DMS153 (cell line): ENCODE measurements at places on chromosomes 12 and 14.
A peak's percentile ranks its signal among the peaks of the same experiment; 100 is the strongest.

GRCh38 chr12:95051241-95051640, 22.2 kb downstream of the NR2C1 start:
- DNase-seq, result no peak

DNA sequence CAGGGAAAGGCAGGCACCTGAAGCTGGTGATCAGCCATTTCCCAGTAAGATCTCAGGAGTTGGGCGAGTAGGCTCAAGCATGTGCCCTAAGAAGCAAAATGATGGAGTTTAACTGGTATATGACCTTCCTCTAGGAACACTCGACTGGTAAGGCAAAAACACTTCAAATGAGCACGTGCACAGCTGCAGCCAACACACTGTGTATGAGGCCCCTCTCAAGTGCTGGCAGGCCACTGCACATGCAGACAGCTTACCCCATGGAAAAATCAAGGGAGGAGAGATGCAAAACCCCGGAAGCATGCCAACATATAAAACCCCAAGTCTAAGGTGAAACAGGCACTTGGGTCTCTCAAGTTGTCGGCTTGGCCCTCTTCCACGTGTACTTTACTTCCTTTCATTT, 39.2 kb downstream of the TTLL5 start:
- DNase-seq, result no peak

DNA sequence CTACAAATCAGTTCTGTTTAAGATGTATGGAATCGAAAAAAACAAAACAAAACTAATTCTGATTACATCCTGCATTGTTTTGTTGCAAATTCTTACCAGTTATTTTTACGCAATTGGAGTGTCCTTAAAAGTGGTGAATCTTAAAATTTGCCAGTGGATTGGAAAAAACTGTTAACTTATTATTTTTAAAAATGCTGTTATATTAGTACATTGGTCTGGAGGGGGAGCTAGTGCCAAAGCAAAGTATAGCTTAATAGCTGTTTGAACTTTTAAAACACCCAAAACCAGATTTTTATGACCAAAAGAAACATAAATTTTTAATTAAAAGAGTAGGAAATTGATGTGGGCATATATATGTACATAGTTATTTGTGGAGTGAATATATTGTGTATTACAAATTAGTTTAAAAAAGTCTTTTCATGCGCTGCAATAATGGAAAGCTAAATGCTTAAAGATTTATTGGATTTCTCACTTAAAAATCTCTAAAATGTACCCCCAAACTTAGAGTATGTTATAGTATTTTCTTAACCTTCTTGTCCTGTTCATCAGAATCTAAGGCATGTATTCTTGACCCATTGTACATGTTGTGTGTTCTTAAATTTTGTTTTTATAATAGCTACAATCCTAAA, 2.5 kb downstream of the FUT8 start:
- DNase-seq, result no peak

- no peak for DNase-seq
These were observed 218.4 kb downstream of the BCAT1 start for GRCh38 chr12:24730489-24730896.

GRCh38 chr14:20719777-20720176, 25.9 kb upstream of the EDDM3A start:
- no peak for DNase-seq

- no peak for DNase-seq
These were observed 34.2 kb downstream of the DAO start for GRCh38 chr12:108914121-108914531.

DNA sequence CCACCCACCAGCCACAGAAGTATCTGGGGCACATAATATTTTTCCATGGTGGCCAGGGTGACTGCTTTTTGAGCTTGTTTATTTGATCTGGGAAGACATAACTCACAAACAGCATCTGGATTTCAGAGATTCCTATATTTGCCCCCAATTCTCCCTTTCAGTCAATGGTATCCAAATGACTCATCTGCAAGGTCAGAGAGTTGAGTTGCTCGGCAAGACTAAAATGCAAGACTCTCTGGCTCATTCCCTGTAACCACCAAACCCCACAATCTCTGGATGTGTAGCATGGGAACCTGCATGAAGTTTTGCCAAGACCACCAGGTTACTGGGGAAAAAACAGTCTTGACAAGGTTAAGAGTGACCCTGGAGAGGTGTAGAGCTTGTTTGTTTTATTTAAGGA, 174.9 kb upstream of the FAR2 start:
- no peak for DNase-seq

DNA sequence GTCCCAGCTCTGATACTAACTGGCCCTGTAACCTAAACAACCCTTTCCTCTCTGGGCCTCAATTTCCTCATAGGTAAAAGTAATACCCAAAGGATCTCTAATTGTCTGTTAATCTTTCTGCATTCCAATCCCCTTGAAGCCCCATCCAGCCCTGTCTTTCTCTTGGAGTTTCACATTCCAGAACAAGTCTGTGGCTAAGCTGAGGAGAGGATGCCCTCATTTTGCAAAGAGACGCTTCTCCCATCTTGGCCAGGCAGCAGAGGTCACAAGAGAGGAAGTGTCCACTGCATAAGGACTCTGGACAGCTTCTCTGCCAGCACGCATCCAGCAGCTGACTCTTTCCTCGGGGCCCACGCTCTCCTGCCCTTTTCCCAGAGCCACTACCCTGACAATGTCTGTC, 263.4 kb upstream of the FKBP4 start:
- DNase-seq, result no peak

DNA sequence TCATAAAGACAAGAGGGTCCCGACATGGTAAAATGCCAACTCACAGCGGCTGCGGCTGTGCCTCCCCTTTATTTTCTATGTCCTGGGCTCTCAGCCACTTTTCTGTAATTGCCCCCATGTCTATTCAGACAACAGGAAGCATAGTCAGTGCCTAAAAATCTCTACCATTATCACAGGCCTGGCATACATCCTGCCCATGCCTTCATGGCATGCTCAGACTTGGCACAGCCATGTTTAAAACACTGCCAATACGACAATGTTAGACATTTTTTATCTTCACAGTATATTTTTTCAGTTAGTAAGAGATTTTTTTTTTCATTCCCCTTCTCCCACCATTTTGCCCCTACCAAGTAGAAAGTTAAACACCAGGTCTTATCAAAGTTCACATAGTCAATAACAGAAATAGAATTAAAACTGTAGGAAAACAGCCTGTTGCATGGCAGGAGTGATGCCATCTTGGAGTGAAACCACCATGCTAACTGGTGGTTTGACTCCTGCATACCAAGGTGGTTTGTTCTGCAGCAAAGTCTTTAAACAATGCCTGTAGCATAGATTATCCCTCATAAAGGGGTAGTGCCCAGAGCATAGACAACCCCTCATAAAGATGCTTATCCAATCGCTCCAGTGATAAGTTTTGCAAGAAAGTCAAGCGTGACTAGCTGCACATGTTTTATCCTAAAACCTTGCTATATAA, 18.9 kb upstream of the CERS5 start:
- no peak for DNase-seq

- peak; percentile 45 for DNase-seq
These were observed 88.3 kb downstream of the RPS29 start for GRCh38 chr14:49497725-49498348.

DNA sequence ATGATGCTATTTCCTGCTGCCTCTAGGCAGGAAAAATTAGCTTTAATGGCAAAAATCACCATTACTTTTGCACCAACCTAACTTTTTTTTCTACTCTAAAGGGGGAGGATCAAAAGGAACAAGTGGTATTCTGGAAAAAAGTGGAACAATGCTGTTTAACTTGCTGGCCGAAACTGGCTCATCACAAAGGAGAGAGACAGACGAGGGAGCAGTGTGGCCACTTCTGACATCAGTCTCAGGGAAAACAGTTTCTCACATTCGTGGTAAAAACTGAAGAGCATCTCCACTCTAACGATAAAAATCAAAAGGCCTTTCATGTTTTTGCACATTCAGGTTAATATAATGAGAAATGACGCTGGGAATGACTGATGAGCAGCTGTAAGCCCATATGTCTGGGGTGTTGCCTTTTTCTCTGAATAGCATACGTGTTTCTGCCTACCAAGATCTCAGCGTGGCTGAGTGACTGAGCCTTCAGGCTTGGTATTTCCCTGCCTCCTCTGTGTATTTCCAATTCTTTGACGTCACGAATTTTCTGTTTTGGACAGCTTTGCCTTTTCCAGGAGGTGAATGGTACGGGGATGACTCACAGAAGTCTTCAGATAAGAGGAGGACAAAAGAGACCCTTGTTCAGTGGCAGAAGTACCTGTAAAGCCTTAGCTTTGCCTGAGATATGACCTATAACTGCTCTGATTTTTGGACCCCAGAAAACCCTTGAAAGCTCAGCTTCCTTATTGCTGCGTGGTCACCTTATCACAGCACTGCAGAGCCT, 358.8 kb downstream of the GLT1D1 start:
- no peak for DNase-seq

DNA sequence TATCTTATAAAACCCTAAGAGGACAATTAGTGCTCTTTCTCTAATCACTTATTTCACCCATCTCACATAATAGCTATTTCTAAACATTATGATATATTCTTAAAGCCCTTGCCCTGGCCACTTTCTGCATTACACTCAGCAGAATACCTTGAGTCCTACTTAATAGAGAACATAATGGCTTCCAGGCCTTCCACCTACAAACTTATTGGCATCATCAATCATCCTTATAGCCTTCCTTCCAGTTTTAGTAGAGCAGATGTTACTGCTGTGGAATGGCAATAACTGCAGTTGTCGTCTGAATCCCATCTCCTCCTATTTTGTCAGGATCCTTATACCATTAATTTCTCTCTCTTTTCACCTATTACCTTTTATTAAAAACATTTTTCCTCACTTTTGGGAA, 1127.4 kb downstream of the LRFN5 start:
- no peak for DNase-seq

DNA sequence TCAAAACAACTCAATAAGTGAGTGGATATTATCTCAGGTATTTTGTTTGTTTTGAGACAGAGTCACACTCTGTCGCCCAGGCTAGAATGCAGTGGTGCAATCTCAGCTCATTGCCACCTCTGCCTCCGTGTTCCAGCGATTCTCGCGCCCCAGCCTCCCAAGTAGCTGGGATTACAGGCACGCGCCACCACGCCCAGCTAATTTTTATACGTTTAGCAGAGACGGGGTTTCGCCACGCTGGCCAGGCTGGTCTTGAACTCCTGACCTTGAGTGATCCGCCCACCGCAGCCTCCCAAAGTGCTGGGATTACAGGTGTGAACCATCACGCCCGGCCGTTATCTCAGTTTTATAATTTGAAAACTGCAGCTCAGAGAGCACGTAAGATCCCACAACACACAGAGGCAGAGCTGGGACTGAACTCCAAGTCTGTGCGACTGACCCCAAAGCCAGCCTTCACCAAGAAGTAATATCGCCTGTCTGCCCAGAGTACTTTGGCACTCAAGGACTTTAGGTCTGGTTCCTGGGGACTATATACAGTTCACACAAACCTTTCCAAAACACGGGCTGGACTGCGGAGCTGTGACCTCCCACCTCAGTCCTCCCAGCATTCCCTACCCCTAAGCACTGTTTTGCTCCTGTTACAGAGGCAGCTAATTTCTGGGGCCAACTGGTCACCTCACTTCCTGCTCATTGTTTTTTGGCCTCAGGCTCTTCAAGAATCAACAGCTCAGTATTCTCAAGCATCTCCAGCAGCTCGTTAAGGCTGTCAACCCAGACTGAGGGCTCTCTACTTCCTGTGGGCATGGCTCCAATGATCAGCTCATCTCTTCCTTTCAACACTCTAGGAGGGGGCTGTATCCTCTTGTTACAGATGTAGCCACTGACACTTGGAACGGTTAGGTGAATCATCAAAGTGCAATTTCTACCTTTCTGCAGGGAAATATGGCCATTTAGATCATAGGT, 22.5 kb downstream of the TESC start:
- DNase-seq, result peak; percentile 50

GRCh38 chr12:89947437-89948270, 239.0 kb upstream of the ATP2B1 start:
- no peak for DNase-seq

DNA sequence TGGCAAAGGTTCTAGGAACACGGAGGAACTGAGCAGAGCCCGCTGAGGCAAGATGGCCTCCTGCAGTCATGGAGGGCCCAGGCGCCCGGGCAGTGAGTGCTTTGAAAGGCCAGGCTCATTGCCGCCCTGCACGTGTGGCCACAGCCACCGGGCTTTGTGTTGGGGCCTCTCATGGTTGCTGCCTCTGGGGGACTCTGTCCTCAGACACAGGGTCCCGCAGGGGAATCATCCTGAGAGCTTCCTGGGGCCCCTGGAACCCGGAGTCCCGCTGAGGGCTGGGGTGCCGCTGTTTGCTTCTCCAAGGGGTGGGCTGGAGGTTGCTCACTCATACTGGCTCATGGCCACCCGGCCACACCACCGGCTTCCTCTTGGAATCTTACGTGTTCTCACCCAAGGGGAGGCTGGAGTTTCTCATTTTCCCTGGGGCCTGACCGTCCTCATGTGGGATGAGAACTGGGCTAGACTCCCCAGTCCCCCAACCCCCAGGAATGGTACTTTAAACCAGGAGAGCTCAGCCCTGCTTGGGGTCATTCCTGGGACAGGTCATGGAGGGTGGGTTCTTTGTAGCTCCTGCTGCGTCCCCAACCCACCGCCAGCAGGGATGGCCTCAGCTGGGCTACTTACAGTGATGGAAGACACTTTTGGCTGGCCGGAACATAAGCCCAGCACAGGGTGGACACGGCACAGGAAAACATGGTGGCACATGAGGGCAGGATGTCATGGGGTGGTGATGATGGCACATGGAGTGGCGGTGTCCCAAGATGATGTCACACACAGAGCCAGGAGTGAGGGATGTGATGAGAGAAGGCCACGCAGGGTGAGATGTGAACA, 21.1 kb upstream of the LRTM2 start:
- no peak for DNase-seq

GRCh38 chr14:102729825-102730224, 47.4 kb upstream of the TRAF3 start:
- DNase-seq, result no peak

DNA sequence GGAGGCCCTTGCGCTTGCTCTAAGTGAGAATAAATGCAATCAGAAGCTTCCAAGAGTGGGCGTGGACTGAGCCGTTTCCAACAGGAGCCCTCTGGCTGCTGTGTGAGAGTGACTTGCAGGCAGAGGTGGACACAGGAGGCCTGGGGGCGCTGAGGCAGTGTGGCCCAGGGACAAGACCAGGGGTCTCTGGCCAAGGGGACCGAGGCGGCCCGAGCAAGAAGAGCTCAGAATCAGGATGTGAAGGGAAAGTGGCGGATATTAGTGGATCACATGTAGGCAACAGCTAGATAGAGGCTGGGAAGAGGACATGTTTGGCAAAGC, 8.6 kb downstream of the RIMBP2 start:
- no peak for DNase-seq

DNA sequence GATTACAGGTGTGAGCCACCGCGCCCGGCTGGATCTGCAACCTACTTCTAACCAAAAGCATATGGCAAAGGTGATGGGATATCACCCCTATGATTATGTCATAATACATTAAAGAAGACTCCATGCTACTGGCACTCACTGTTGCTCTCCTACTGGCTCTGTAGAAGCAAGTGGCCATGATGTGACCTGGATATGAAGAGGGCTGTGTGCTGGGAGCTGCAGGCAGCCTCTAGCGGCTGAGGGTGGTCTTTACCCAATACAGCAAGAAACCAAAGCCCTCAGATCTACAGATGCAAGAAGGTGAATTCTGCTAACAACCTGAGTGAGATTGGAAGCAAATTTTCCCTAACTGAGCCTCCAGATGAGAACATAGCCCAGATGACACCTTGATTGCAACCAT, 34.2 kb upstream of the TRIM9 start:
- no peak for DNase-seq
